AG04450 (cell line): ENCODE measurements at places on chromosomes 1 and 21.

DNA sequence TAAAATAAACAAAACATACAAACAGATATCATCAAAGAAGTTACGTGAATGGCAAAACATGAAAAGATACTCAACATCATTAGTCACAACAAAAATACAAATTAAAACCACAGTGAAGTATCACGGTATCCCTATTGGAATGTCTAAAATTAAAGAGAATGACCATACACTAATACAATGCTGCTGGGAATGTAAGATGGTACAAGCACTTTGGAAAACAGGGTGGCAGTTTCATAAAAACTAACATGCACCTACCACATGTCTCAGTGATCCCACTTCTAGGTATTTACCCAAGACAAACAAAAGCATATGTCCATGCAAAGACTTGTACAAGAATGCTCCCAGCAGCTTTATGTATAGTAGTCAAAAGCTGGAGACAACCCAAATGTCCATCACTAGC is 69.1 kb downstream of the HSF2BP start:
- no peak for DNase-seq

- DNase-seq, result no peak
These were observed 2.7 kb upstream of the EDEM3 start for GRCh38 chr1:184757406-184757805.

DNA sequence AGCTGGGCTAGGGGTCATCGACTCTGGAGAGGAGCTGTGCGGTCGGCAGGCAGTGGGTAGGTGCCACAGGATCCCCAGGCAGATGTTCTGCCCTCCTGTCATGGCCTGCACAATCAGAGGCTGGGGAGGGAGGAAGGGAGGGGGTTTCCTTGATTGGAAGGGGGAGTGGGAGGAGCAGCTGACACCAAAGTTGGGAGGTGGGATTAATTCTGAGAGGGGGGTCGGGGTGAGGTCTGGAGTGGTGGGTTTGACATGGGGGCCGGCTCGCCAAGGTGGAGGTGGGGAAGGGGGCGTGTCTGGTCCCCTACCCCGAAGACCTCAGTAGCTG is 651 bp upstream of the HPCA start:
- DNase-seq, result no peak

DNA sequence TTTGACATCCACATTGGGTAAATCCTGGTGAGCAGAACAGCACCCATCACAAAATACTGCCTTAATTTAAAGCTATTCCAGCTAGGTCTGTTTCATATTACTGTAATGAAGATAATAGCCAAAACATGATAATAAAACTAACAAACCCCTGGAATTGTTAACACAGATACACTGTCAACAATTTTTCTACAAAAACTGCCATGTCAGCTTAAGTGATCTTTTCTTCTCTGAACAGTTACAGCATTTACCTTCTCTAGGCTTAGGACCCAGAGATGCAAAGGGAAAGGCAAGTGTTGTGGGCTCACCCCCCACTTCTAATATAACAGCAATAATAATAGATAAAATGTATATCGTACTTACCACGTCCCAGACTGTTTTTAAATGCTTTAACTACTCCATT is 92.1 kb downstream of the SMYD3 start:
- DNase-seq, result no peak

GRCh38 chr1:231442735-231443134 is 20.6 kb upstream of the EGLN1 start:
- DNase-seq, result no peak

DNA sequence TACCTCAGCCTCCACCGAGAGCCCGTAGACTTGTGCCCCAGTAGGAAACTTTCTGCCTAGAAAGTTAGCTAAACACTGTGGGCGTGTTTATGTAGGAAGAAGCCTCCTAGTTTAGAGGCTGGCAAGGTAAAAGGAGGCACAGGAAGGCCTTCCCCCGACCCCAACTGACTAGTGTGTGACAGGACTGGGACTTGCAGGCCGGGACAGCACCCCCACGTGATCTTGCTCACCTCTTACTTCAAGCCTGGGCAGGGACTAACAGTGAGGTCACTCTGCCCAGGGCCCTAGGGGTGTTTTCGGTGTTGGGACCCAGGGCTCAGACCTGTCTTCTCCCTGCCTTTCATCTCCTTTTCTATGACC is 392 bp upstream of the TAGLN2 start:
- no peak for DNase-seq

- DNase-seq, result no peak
These were observed 43.4 kb upstream of the MPZL1 start for GRCh38 chr1:167678422-167678821.

DNA sequence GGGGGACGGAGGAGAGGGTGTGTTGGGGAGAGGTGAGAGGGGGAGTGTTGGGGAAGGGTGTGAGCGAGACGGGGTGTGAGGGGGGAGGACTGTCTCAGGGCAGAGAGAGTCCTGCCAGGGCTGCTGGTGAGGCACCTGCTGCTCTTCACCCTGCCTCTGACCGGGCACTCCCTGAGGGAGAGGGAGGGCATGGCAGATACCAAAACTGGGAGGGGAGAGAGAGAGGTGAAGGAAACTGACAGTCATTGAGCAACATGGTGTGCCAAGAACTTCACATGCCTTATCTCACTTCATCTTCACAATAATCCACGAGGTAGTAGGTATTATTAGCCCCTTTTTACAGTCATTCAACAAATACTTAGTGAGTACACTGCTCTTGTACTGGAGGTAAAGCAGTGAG is 61.3 kb upstream of the ARTN start:
- no peak for DNase-seq

DNA sequence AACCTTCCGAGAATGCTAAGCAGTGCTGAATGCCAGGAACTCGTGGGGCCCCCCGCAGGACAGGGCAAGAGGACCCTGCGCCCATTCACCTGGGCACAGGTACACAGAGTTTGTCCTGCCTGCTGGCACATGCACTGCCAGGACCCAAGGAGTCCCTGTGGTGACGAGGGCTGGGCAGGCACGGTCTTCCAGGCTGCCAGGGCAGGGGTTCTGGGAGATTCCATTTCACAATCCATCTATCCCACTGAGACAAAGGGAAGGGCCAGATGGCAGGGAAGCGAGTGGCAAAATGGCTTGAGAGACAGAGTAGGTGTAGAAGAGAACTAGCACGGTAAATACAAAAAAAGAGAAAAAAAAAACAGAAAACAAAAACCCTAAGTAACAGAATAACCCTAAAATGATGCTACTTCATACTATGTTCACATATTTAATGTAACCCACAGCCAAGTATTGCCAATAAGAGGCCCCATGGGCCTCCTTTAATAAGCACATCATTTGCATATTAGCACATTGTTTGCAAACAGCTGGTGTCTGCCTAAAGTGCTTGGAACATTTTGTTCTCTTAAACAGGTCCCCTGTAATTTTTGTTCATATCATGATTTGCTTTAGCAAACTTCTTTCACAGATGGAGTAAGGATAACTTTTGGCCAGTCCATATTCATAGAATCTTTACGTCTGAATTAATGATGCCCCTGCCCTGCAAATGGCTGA is 83.8 kb downstream of the STUM start:
- DNase-seq, result no peak

GRCh38 chr1:234774971-234775370 is 165.0 kb upstream of the IRF2BP2 start:
- no peak for DNase-seq

DNA sequence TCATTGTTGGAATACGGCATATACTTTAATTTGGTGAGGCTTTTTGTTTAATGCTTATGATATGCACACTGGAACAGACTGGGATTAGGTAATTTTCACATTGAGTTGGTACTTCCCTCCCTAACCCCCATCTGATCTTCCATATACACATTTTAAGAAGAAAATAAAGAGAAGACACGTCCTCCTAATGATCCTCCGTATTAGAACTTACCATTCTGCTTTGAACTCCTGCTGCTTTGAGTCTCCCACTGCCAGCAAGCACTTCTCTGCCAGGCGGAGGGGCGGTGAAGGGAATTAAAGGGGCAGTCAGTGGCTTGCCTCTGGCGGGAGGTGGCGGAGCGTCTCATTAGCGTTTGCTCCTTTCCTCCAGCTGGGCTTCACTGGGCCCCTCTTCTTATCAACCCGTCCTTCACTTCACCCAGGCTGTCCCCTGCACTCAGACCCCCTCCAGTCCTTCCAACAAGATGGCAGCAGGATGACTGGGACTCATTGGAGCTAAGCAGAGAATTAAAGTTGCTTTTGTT is 433.4 kb downstream of the KIF26B start:
- DNase-seq, result no peak

GRCh38 chr1:218436346-218436745 is 91.2 kb downstream of the TGFB2 start:
- DNase-seq, result no peak
